Skin of body (tissue), 3 donors: ENCODE measurements at places on chromosomes 4 and X. TPM values are rescaled to one million over a fixed set of nuclear protein-coding genes. Genes with fewer than 3 reads are reported as not detected.

DNA sequence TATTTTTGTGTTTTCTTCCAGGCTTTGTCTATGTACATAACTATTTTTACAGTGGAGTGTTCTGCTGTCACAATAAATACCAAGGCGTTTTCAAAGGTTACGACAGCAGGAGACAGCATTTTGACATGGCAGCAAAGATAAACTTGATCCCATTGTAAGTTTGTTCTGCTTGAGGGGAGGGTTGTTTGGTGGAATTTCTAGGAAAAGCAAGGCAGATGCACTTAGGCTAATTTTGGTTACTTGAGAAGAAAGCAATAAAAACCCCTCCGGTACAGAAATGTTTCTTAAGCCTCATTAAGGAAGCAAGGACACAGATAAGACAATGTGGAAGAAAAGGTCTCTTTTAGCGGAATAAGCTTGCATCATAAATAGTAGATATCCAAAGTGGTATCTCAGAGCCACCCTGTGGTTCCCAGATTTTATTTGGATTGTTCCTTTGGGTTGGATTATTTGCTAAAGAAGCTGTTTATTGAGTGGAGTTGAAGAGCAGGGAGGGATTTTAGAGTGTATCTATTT lies 54.3 kb downstream of the CLCN5 start:
- no peak for DNase-seq

VCX3A gene
- total RNA-seq: not detected

TLL1 gene
- total RNA-seq: 5.8 TPM

DNA sequence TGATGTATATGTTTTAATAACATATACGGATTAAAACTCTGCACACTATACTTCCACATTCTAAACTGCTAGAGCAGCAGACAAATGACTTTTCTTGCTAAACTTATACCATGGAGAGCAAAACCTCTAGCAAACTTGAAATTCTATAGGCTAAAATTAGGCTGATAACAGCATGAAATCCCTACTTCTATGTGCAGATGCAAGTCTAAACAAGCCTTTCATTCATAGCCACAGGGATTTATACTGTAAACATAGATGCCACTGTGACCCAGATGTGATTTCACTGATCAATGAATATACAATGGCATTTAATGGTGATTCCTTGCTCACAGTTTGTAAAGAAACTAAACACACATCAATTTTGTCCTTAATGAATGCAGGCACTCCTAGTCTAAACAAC lies 151.0 kb downstream of the ANTXR2 start:
- no peak for DNase-seq

SYP gene
- total RNA-seq: 1.7 TPM

- DNase-seq: no peak
Observed at GRCh38 chrX:153411255-153411987, at the start of gene ZFP92. Gene ZFP92, plus strand, starts transcription at chrX:153411472. Its CDS starts 6,851 bp downstream, at chrX:153418323.
